Omental fat pad (tissue), 4 donors: ENCODE measurements at places on chromosomes 5 and 9. TPM values are rescaled to one million over a fixed set of nuclear protein-coding genes. Genes with fewer than 3 reads are reported as not detected.

Gene MORN5
- not detected for total RNA-seq

Gene CDC14B
- 23.7 TPM for total RNA-seq

Gene PCDHGB3
- total RNA-seq = 2.5 TPM

DNA sequence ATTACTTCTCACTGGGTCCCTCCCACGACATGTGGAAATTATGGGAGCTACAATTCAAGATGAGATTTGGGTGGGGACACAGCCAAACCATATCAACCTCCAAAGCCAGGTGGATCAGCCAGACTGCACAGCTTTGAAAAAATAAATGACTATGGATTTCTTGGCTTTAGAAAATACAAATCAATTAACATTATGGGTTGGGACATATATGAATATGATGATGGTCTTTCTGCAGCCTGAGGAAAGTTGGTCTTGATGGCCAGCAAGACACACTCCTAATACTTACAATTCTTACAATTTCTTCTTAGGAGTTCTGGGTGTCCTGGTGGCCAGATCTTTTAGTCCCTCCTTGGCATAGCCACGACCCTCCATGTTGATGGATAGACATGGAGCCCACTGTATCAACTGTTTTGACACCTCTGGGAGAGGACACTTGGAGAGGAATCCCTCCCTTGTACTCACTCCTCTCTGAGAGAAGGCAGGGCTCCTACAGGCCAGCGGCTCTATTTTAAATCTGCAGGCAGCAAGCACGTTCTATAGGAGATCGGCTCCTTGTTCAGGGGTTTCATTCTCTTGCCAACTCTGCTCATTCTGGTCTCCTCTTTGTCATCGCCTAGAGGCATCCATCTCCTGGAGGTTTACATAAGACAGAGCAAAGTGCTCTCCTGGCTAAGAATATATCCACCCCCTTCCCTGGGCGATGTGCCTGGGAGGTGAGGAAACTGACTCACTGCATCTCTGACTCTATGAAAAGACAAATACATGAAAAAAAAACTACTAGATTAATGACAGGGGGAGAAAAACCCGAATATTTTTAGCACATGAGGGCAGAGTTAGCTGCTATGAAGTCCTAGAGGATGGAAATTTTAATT, 145.9 kb downstream of the CARTPT start:
- no peak for DNase-seq

DNA sequence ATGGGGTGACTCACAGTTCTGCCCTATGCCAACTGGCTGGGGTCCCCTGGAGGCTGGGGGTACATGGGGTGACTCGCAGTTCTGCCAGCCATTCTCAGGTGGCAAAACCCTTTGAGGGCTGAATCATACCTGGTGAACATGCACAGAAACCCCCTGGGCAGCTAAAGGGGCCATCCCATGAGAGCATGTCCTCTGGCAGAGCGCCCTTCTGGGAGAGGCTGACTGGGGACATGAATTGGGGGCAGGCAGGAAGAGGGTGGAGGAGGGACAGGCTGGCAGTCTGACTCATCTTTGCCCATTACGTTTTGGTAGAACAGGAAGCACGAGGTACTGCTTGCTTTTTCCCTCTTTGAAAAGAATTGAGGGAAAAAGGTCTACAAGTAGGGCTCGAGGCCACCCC, 16.7 kb downstream of the TRAF1 start:
- DNase-seq = no peak

DNA sequence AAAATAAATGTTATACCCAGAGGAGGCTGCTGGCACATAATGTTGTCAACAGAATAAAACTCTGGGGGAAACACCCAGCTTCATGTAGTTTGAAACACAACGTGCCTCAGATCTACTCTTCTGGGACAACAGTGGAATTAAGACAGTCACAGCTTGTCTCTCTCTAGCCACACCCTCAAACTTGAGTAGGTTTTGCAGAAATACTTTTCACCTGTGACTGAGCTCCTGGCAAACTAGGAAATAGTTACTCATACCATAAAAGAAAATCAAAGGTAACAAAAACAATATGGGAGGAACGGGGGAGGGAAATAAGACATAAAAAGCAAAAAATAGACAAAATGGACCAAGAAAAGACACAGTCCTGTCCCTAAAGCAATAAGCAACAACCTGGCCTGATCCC, 14.4 kb downstream of the ELAVL2 start:
- no peak for DNase-seq

DNA sequence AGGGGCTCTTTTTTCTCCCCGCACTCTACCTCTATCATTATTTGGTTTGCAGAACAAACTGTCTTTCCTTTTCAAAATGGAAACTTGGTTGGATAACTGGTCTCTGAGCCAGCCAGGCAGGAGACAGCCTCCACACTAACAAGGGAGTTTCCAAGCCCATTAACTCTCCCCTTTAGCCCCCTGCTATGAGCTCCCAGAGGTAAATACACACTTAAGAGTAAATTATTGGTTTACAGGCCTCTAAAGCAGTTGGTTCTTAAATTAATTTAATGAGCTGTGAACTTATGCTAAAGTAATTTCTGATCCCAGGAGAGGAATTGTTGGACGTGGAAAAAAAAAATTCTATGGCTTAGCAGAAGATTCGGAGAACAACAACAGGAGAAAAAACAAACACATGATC, 30.3 kb downstream of the EPB41L4A start:
- DNase-seq = no peak

GRCh38 chr9:121824651-121825030, 173.2 kb downstream of the DAB2IP start:
- no peak for DNase-seq
